ENCODE measurements at places on chromosomes 3 and 15.

GRCh38 chr3:195385526-195385925 is 57.3 kb downstream of the ACAP2 start:
- no peak for DNase-seq

GRCh38 chr3:134638385-134639030 is 12.3 kb downstream of the KY start:
- DNase-seq = no peak

DNA sequence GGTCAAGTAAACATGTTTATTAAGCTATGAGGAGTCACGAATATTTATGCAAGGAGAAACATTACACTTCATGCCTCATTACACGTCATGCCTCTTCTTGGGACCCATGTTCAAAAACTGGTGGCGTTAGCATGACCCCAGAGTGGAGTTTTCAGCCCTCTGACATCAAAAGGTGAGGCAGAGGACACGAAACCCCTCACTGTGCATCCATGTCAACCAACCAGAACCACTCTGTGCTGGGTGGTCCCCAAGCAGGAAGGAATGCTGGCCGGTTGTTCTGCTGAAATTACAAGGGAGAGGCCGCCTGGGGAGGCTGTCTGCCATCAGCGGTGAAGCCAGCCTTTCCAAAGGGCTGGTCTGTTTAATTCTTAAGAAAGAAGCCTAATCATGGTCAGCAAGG is 83.4 kb downstream of the GABRB3 start:
- no peak for DNase-seq

- no peak for DNase-seq
Measured at GRCh38 chr3:152811974-152812760, 22.8 kb upstream of the P2RY1 start.

DNA sequence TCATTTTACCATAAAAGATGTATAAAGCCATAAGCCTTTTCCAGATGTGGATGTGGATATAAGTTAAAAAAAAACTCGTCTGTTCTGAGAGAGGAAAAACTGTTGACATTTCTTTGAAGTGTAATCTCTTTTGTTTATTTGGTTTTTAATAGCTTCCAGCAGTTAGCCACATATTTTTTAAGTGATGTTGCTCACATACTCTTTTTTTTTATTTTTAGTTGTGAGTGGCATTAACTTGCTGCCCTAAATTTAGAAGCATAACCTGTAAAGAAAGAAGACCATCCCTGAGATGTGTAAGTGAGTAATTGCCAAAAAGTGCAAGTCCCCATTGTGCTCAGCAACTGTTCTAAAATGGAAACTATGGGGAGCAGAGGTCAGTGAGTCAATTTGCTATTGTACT is 415.9 kb upstream of the MDFIC2 start:
- DNase-seq = no peak

DNA sequence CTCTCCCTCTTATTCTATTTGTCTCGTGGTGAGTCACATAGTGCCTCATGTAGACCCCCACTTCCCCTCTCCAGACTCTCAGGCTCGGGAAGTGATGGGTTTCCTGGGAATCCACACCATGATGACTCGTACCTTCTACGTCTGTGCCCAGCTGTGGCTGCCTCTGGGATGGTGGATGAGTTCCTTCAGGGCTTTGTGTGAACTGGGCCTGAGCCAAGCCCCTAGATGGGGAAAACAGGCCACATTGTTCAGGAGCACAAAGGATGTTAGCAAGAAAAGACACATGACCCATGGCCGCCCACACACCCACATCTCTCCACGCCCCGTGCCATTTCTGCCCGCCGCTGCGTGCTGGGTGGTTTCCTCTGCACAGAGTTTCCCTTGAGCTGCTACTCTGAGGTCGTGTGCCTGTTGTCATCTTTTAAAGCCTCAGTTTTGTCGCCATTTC is 10.5 kb downstream of the ISG20 start:
- DNase-seq = peak; percentile 65

DNA sequence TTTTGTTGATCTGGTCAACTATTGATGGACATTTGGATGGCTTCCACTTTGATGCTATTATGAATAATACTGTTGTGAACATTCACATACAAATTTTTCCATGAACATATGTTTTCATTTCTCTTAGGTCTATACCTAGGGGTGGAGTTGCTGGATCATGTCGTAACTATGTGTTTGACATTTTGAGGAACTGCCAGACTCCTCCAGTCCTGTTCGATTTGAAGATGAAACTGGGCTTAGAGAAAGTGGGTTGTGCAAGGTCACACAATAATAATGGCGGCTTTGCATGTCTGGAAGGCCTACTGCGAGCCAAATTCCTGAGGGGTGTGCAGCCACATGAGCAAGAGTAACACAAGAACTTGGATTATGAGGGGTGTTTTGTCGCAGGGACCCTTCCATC is 2.6 kb downstream of the TSEN2 start:
- DNase-seq = no peak

Data from left cardiac atrium (tissue), 4 donors.